ENCODE measurements at places on chromosomes 1 and 21.

- no peak overlapping the region for H3K4me3 ChIP-seq
- H3K27ac ChIP-seq: no peak overlapping the region
- H3K4me1 ChIP-seq: no peaks in the 10 kb centered on the region
- H3K27me3 ChIP-seq: peaks cover 4% of the 10 kb centered on the region
- no peak for DNase-seq
- no peaks in the 10 kb centered on the region for H3K36me3 ChIP-seq
Measured at GRCh38 chr21:45747802-45748445, 104.4 kb downstream of the PCBP3 start.

DNA sequence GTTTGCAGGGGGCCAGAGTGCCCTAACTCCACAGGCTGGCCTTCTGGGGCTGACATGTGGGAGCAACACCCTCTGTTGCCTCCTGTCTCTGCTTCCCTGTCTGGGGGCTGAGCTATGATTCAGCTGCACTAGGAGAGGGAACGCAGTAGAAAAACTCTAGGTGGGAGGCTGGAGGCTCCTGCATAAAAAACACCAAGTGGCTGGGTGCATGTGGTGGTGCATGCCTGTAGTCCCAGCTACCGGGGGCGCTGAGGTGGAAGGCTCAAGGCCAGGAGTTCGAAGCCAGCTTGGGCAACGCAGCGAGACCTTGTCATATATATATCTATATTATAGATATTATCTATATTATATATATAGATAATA, 5.6 kb downstream of the KIF17 start:
- peaks cover 2% of the 10 kb centered on the region for H3K4me1 ChIP-seq
- no peaks in the 10 kb centered on the region for H3K27me3 ChIP-seq
- H3K4me3 ChIP-seq: peak overlapping the region; percentile 3
- no peak overlapping the region for H3K27ac ChIP-seq
- no peaks in the 10 kb centered on the region for H3K36me3 ChIP-seq

DNA sequence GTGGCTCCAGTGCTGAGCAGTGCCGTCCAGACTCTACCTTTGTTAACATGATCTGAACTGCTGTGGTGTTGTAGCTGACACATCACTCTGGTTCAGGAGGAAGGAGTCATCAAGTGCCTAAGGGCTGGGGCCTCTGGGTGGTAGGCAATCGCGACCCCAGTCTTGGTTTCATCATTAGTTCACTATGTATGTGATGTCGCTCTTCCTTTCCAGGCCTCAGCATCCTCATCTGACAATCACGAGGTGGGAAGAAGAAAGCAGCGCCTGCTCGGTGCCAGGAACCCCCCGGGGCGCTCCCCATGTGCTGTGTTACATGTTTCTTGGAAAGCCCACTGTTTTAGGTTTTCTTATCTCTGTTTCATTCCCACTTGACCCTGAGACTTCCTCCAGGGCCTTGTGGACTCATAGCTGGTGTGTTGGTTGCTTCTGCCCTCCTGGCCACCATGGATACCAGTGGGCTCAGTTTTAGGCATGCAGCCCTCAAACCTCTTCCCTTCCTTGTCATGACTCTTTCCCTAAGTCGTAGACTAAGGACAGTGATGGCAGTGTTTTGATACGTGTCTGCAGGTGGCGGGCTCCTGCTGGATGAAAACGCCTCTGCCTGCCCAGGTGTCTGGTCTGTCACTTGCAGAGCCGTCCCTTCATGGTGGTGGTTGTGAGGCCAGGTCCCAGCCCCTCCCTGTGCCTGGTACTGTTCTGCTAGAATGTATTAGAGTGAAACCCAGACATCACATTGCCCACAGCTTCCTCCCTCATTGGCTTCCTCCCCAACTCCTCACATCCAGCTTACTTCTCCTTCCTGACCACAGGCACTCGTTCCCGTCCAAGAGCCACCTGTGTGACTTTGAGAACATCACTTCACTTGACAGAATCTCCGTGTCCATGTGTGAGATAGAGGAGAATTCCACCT, 17.2 kb upstream of the FOXO6 start:
- no peaks in the 10 kb centered on the region for H3K4me1 ChIP-seq
- no peak overlapping the region for H3K4me3 ChIP-seq
- H3K27ac ChIP-seq: no peak overlapping the region
- H3K36me3 ChIP-seq: no peaks in the 10 kb centered on the region

DNA sequence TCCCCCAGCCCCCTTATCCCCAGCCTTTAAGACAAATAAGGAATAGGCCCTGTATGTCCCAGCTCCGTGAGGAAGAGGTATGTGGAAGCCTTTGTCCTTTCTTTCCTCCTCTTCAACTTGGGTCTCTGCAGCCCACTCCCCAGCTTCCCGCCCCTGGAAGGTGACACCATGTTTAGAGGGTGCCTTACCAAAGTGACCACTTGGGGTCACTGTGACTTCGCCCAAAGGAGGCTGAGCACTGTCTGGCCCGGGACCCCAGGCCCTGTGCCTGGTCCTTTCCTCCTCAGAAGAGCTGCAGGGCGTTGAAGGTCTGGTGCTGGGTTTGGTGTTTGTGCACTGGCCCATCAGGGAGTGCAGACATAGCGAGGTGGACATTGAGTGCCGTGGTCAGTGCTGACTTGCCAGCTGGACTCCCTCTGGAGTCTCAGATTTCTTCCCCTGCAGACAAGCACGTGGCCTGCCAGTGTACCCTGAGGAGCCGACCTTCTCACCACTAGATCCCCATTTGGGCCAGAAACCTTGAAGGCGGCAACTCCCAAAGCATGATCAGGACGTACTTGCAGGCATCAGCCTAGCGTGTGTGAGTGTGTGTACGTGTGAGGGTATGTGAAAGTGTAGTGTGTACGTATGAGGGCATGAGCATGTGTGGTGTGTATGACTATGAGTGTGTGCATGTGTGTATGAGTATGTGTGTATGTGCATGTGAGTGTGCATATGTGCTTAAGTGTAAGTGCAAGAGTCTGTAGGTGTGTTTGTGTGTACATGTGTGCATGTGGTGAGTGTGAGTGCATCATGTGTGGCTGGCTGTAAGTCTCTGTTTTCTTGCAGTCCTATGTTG, 181.4 kb upstream of the KIAA0040 start:
- no peak overlapping the region for H3K27ac ChIP-seq
- no peaks in the 10 kb centered on the region for H3K27me3 ChIP-seq

DNA sequence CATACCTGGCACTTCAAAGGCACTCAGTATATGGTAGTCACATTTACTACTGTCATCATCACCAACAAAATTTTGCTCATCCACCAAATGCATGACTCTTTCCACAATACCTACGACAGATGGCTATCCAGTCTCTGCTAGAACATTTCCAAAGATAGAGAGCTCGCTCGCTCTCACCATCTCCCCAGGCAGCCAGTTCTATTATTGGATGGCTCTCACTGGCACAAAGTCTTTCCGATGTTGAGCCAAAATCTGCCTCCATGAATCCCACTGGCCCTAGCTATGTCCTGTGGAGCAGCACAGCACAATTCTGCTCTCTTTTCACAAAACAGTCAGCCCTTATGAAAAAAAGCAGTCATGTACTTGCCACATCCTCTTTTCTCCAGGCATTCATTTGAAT, 102.1 kb downstream of the DAB1 start:
- DNase-seq: no peak
- H3K4me3 ChIP-seq: no peak overlapping the region
- H3K27me3 ChIP-seq: no peaks in the 10 kb centered on the region
- H3K27ac ChIP-seq: no peak overlapping the region
- peaks cover 3% of the 10 kb centered on the region for H3K4me1 ChIP-seq
- no peaks in the 10 kb centered on the region for H3K36me3 ChIP-seq

- H3K36me3 ChIP-seq: peaks cover 8% of the 10 kb centered on the region
- H3K4me3 ChIP-seq: no peak overlapping the region
- no peak for DNase-seq
- H3K27me3 ChIP-seq: no peaks in the 10 kb centered on the region
- no peak overlapping the region for H3K27ac ChIP-seq
Measured at GRCh38 chr1:14901371-14901954, 252.1 kb upstream of the TMEM51 start.

DNA sequence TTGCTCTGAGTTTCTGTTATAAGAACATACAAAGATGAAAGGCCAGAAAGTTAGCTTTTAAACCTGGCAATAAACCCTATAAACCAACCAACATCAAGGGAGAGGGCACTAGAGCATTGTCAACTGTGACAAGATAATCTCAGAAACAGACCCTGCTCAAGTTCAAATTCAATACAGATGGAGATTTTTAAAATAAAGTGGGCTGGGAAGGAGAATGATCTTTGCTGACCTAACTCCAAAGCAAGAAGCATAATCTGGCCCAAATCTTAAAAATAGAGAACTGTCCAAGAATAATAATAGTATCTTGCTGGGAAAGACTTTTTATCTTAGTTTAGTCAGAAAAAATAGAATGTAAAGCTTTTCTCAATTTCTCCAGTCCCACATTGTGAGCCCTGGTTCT, 485.5 kb downstream of the DISC1 start:
- no peak overlapping the region for H3K4me3 ChIP-seq
- peaks cover 14% of the 10 kb centered on the region for H3K4me1 ChIP-seq
- H3K27me3 ChIP-seq: no peaks in the 10 kb centered on the region
- no peak for DNase-seq
- H3K27ac ChIP-seq: no peak overlapping the region

- DNase-seq: no peak
- H3K4me3 ChIP-seq: no peak overlapping the region
- peaks cover under 1% of the 10 kb centered on the region for H3K4me1 ChIP-seq
- H3K27me3 ChIP-seq: no peaks in the 10 kb centered on the region
- peaks cover 33% of the 10 kb centered on the region for H3K36me3 ChIP-seq
- no peak overlapping the region for H3K27ac ChIP-seq
Measured at GRCh38 chr1:31428436-31429221, 15.6 kb downstream of the SERINC2 start.

DNA sequence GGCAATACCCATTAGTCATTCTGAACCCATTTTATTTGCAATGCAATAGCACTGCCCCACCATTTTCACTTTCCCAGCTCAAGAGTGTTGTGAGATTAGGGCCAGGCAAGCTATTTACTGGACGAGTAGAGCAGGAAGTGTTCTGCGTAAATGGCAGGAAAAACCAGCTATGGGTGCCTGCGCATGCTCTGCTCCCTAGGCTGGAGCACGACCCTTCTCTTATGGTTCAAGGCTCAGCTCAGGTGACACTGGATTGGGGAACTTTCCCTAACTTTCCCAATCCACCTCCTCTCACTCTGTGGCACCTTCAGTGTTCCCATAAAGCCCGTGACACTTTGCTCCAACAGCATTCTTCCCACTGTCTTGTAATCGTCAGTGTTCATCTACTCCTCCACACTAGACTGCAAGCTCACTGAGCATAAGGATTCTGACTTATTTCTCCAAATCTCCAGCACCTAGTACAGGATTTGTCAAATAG, 3.6 kb upstream of the MAN1A2 start:
- H3K27me3 ChIP-seq: no peaks in the 10 kb centered on the region
- H3K4me3 ChIP-seq: no peak overlapping the region
- peaks cover 8% of the 10 kb centered on the region for H3K4me1 ChIP-seq
- no peaks in the 10 kb centered on the region for H3K36me3 ChIP-seq
- no peak for DNase-seq

- peaks cover 9% of the 10 kb centered on the region for H3K4me1 ChIP-seq
- H3K27ac ChIP-seq: no peak overlapping the region
- no peak overlapping the region for H3K4me3 ChIP-seq
- H3K27me3 ChIP-seq: no peaks in the 10 kb centered on the region
Measured at GRCh38 chr1:198295225-198295624, 138.4 kb downstream of the NEK7 start.
